ENCODE measurements at places on chromosomes 7 and 10.

DNA sequence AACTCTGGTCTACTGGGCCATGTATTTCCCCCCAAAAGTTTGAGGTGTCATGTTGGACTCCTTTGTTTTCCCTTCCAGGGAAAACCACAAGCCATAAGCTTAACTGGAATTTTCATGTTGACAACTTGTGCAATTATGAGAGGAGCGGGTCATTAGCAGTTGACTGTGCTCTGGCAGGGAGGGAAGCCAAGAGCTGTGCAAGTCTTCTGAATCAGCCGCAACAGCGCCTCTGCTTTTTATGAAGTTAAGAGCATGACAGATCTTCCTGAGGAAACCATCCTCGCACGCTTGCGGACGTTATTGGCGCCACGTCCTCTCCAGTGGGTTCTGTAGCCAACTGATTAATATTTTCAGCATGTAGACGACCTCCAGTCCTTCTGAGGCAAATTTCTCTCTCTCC, 148.7 kb upstream of the MKI67 start:
- DNase-seq = no peak

GRCh38 chr7:136664537-136664936, 203.9 kb upstream of the CHRM2 start:
- no peak for DNase-seq

GRCh38 chr10:71795248-71795647, 21.9 kb upstream of the VSIR start:
- no peak for DNase-seq

GRCh38 chr10:24759672-24760071, 36.0 kb upstream of the ARHGAP21 start:
- DNase-seq = no peak

- DNase-seq = no peak
These were observed 43.8 kb downstream of the ITIH5 start for GRCh38 chr10:7622969-7623368.

DNA sequence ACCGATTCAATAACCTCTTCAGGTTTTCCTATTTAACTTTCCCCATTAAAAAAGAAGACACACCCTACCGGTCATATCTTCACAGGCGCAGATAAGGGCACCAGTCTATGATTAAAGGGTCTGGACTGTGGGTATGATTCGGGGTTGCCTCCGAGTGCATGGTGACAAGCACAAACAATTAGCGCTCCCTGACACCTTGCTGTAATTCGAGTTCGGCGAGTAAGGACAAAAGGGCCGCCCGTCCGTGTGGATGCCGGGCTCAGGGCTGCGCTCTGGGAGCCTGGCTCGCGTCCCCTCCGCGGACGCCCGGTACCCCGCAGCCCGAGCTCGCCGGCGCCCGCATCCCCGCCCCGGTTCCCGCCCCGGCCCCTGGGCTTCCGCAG, 111.9 kb upstream of the RHEB start:
- DNase-seq = peak; percentile 24

- DNase-seq = no peak
These were observed 28.2 kb downstream of the ZCCHC24 start for GRCh38 chr10:79417266-79417665.

GRCh38 chr10:83607959-83608745, 531.2 kb upstream of the GHITM start:
- DNase-seq = no peak

GRCh38 chr7:39557222-39557621, 9.0 kb upstream of the YAE1 start:
- DNase-seq = no peak

- DNase-seq = no peak
These were observed 67.9 kb upstream of the ANKRD1 start for GRCh38 chr10:90988802-90989201.

DNA sequence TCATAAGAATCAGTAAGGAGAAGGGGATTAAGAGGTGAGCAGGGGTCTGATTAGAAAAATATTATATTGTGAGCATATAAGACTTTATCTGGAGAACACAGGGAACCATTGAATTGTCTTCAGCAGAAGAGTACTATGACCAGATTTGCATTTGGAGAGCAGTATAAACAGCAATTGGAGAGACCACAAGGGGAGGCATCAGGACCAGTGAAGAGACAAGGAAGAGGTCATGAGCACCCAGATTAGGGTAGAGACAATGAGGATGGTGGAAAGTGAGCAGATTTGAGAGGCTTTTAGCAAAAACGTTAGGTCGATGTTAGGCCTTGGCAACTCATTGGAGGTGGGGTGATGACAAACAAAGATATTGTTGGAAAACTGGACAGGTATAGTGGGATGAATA, 13.0 kb upstream of the SMIM30 start:
- no peak for DNase-seq

GRCh38 chr7:124662372-124662771, 103.2 kb downstream of the GPR37 start:
- no peak for DNase-seq

- DNase-seq = peak; percentile 64
These were observed 112.1 kb downstream of the FAM53B start for GRCh38 chr10:124632064-124632531.

GRCh38 chr10:72597897-72598296, 28.0 kb downstream of the MICU1 start:
- no peak for DNase-seq

GRCh38 chr10:111267673-111268072, 190.8 kb downstream of the ADRA2A start:
- DNase-seq = no peak

- peak; percentile 53 for DNase-seq
These were observed 87.5 kb downstream of the PARD3 start for GRCh38 chr10:34727595-34728033.

GRCh38 chr7:95725205-95725604, 47.1 kb upstream of the DYNC1I1 start:
- DNase-seq = no peak

DNA sequence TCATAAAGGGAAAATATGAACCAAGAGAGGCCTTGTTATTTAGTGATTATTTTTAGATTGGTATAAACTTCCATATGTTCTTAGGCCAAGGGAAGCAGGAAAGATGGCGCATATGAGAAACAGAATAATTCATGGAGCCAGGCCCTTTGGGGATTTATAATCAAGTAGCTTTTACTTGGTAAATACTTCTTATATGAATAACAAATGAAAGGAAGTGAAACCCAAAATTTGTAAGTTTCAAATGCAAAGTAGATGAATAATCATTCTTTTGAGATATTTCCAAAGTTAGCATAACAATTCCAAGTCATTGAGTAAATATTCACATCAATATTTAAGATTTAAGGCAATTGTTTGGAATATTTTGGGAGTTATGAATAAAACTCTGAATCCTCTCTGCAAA, 13.9 kb upstream of the OPTN start:
- DNase-seq = no peak

GRCh38 chr7:47328392-47329319, 253.3 kb downstream of the TNS3 start:
- no peak for DNase-seq

DNA sequence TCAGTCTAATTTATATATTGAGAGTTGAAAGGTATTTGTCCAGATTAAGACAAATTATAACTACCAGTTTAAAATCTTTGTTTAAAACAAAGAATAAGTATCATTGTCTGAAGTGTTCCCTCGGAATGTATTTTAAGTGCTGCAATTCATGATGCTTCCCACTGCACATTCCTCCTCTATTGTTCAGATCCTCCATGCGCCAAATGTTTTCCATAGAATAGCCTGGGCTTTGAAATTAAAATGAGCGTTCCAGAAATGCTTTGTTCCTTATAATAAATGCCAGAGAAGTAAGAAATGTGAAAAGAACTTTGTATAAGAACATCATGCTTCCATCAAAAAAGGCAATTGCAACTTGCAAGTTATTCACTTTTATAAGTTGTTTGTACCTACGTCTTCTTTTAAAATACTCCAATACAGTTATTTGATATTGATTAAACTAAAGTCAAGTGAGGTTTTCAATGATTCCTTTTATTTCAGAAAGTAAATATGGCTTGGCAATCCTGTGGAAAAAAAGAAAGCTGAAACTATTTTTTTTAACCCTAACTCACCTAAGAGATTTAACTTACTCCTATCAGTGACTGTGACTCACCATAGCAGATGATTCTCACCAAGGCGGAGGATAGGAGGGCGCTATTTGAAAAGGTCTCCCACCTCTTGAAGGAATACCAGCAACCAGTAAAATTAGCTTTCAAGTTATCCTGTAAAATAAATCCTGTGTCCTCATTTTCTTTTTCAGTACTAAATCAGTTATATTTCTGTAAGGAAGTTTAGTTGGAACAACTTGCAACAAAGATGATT, 85.8 kb downstream of the CTNNA3 start:
- DNase-seq = no peak

GRCh38 chr10:70352401-70353097, 29.9 kb downstream of the LRRC20 start:
- DNase-seq = no peak

GRCh38 chr7:727104-727805, at the start of gene PRKAR1B:
Gene PRKAR1B, minus strand, starts transcription at chr7:727281. Its CDS starts 15,776 bp downstream, at chr7:711505.
- no peak for DNase-seq

DNA sequence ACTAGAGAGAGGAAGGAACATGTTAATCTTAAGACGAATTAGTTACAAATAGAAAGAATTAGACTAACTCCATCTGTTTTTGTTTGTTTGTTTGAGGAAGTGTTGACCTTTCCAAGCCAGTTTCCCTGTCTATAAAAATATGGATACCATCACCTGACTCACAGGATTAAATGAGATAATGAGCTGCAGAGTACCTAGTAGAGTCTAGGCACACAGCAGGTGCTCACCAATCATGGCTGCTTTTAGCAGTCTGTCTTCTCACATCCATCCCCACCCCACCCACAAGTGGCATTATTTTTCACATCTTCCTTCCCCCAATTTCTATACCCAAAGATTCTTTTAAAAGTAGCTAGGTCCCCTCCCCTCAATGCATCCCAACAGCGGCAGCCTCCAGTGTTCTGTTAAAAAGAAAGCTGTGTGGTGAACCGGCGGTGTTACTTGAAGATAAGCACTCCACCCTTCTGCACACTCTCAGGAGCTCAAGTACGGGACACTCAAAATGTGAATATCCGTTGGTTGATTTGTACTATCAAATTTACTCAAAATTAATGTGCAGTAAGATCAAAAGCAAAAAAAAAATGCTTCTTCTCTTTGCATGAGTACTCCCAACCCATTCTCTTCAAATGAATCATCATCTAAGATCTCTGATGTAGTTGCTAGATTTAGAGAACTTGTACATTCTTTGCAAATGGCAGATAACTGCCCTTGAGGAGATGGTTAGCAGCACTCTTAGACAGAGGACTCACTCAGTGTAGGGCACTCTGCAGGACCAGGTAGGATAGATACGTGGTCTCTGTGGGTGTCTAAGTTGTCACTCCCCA, 145.4 kb upstream of the ASAH2 start:
- DNase-seq = no peak

GRCh38 chr10:114188900-114189299, 9.7 kb downstream of the TDRD1 start:
- no peak for DNase-seq

- no peak for DNase-seq
These were observed 153.7 kb downstream of the RPS24 start for GRCh38 chr10:78187371-78187770.

DNA sequence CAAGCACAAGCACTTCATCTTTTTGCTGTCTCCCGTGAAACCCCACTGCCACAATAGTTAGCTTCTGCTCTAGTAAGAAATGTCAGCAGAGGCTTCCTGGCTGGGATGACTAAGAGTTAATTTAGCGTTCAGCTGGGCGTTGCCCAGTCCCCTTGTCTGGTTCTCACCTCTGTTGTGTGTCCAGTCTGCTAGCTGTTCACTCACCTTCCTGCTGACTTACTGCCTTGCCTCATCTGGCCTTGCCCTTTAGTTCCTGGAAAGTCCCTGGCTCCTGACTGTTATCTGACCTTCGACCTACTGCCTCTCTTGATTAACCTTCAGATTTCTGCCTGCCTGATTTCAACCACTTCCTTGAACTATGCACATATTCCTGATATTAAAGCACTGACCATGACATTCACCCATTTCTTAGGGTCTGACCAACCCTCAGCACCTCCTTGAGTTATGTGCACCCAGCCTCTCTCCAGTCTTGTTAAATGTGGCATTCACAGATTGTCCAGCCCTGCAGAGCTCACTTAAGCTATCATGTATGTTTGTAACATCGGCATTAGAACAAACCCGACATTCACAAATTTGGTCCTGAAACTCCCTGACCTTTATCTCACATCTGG, 30.3 kb downstream of the C7orf33 start:
- DNase-seq = no peak

GRCh38 chr10:98195120-98195519, 60.7 kb downstream of the R3HCC1L start:
- DNase-seq = no peak

DNA sequence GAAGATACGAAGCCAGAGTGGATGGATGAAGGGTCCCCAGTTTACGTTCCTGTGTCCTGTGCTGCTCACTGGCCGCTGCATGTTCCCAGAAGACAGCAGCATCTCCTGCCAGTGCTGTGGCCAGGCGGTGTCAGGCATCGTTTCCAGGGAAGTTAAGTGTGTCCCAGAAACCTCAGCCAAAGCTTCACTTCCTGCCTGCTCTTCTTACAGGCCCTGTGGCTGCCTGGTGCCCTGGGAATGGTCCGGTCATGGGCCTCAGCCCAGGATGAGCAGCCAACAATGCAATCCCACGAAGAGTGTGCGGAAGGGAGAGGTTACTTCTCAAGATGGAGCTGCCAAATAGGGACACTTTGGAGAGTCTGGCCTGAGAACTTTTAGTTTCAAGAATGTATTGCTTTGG, 99.7 kb upstream of the TARP start:
- DNase-seq = no peak

DNA sequence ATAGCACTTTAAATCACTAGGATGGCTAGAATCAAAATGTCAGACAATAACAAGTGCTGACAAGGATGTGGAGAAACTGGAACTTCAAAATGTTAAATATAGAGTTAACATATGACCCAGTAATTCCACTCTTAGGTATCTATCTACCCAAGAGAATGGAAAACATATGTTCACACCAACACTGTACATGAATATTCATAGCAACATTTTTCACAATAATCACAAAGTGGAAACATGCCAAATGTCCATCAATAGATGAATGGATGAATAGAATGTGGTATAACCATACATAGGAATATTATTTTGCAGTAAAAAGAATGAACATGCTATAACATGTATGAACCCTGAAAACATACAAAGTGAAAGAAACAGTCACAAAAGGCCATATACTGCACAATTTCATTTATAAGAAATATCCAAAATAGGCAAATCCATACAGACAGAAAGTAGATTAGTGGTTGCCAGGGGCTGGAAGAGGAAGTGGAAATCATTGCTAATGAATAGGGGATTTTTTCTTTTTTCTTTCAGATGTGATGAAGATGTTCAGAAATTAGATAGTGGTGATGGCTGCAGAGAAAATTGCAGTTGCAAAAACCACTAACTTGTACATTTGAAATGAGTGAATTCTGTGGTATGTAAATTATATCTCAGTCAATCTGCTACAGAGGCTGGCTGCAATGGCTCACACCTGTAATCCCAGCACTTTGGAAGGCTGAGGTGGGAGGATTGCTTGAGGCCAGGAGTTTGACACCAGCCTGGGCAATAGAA, 93.0 kb downstream of the CPVL start:
- DNase-seq = no peak

DNA sequence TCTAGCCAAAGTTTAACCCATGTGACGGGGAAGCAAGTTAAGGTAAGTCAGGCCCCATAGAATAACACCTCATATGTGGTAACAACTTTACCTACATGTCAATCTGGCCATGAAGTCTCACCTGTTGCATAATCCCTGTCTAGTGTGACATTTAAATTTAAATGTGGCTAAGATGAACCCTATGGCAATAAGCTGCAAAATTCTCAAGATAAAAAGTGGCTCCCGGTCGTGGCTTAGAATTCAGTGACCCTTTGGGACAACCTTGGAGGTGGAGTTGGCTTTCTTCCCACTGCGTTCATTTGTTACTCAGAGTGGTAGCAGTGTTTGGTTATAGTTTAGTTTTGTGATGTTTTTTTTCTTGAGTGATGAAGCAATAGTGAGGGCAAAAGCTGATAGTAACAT, 90.6 kb downstream of the ARID5B start:
- DNase-seq = no peak
